ENCODE measurements at places on chromosomes 4 and X. TPM values are rescaled to one million over a fixed set of nuclear protein-coding genes. Genes with fewer than 3 reads are reported as not detected.

The EOLA1 gene
- 24.7 TPM for total RNA-seq

GRCh38 chr4:14157262-14157661, 529.7 kb upstream of the BOD1L1 start:
- no peak for DNase-seq

The TLR1 gene
- 1.5 TPM for total RNA-seq

- peak; percentile 45 for DNase-seq
These were observed 56.6 kb downstream of the LINC00632 start for GRCh38 chrX:140766024-140766611.

GRCh38 chr4:16887887-16888286, 10.6 kb downstream of the LDB2 start:
- DNase-seq, result no peak

DNA sequence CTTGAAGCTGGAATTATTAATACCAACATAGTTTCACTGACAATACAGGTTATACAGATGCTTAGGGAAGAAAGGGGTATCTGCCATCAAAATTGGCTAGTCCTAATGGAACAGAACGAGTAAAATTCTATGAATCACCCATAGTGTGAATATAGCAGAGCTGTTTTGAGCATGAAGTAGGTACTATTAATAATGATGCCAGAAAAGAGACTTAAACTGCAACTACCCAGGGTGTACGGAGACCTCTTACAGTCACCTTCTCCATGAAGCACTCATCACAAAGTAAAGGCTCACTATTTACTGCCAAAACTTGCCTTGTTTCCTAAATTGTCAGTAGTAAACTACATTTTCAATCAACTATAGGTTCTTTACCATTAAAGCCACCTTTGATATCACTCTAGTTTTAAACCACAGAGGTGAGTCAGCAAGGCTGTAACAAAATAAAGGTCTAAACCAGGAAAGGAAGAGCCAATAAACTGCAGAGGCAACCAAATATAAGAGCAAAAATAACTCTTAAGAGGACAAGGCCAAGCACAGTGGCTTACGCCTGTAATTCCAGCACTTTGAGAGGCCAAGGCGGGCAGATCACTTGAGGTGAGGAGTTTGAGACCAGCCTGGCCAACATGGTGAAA, 114.4 kb downstream of the FRYL start:
- no peak for DNase-seq

The CT83 gene
- total RNA-seq, result not detected

GRCh38 chr4:152572417-152573086, 36.7 kb upstream of the FBXW7 start:
- no peak for DNase-seq

DNA sequence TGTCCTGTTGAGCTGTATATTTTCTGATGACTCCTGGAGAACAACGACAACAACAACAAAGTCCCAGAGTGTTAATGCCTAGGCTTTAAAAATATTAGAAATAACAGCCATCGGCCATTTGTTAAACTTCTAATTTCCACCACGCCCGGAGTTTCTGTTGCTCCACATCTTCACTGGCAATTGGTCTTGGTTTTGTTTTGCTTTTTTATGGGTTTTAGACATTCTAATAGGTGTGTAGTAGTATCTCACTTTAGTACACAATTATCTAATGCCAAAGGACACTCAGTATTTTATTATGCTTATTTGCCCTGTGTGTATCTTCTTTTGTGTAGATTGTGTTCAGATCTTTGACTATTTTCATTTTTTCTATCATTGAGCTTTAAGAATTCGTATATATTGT, 5.0 kb downstream of the MAGEA12 start:
- DNase-seq, result no peak

The SLITRK4 gene
- total RNA-seq, result not detected

GRCh38 chrX:56812515-56813105, 83.6 kb downstream of the NBDY start:
- peak; percentile 44 for DNase-seq

The AKAP17A gene
- 59.4 TPM for total RNA-seq

DNA sequence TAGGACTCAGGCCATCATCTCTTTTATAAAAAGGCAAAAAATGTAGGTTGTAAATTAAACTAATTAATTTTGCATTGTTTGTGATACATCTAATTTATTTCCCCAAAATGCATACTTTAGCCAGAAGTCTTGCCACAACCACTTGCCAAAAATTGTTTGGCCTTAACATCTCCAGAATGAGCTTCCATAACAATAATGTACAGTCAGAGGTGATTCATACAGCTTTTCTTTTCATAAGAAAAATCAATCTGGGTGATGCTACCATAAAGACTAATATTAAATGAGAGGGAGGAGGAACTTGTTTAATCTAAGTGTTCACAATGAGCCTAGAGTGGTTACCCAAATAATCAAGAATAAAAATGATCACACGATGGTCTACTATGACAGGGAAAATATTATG, 59.3 kb downstream of the AMMECR1 start:
- DNase-seq, result no peak

- DNase-seq, result no peak
These were observed 218.6 kb upstream of the KCNIP4 start for GRCh38 chr4:22167201-22167600.

GRCh38 chr4:86948276-86948675, 13.5 kb downstream of the AFF1 start:
- no peak for DNase-seq

DNA sequence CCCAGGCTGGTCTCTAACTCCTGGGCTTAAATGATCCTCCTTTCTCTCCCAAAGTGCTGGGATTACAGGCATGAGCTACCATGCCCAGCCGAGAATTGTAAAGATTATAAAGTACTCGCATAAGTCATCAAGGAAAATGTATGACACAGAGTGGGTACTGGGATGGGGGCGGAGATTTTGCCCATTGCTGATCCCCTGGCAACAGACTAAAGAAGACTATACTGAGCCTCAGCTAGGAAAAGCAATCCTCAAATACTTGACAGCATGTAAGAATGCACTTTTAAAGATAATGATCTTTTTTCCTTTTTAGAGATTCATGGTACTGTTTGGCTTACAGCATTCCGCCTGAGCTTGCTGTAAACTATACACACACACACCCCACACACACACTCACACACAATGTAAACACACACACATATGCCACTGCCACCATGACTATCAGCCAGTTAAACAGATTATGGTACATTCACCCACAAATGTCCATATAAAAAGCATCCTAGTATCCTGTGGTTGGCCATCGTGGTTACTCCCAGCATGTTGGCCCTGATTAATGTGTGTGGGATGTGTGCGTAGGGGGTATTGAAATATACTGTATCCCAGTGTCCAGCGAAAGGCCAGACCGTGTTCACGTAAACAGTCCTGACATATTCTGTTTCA, 113.0 kb downstream of the AMELX start:
- no peak for DNase-seq

- DNase-seq, result peak; percentile 87
These were observed 30.8 kb downstream of the RTL5 start for GRCh38 chrX:72100824-72101351.

DNA sequence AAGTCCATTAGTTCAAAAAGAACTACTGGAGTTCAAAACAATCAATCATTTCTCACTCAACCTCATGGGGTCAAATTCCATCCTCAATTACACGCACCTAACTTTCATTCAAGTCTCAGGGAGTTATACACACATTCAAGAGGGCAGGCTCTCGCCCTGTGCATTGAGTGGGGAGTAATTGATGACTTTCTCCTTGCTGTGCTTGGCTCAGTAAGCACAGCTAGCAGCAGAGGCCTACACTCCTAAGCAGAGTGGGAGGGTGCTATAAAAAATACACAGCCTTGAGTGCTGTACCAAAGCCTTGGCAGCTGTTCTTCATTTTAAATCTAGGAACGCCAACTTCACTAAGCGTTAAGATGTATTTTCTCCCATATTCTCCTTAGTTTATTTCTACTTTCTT, 958.3 kb upstream of the ADGRL3 start:
- DNase-seq, result no peak

The JADE3 gene
- total RNA-seq, result 1.5 TPM

The PFKFB1 gene
- total RNA-seq, result 0.59 TPM

The PPEF2 gene
- 0.40 TPM for total RNA-seq

The SLC26A1 gene
- not detected for total RNA-seq

GRCh38 chrX:130339408-130340222, at the start of gene SLC25A14:
TSS of gene SLC25A14 (plus strand) at chrX:130339919. CDS start at chrX:130340279, 360 bp downstream.
- DNase-seq, result peak; percentile 82

DNA sequence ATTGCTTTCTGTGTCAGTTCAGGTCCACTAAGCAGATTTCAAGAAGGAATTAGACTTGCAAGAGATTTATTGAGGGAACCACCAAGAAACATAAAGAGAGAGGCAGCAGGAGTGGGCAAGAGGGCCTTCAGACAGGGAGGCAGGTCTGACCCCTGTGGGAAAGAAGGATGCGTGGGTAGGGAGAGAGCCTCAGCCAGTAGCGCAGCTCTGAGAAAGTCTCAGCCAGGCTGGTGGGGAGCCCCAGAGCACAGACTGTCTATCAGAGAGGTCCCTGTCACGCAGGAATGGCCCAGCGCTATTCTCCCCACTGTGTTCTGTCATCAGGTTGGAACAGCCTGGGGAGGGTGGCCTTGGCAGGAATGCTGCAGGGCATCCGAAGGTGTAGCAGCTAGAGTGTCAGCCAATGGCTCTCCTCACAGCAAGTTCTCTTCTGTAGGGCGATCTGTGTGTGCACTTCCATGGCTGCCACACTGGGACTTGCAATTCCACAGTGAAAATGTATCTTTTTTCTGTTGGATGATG, 48.0 kb downstream of the OTC start:
- no peak for DNase-seq

DNA sequence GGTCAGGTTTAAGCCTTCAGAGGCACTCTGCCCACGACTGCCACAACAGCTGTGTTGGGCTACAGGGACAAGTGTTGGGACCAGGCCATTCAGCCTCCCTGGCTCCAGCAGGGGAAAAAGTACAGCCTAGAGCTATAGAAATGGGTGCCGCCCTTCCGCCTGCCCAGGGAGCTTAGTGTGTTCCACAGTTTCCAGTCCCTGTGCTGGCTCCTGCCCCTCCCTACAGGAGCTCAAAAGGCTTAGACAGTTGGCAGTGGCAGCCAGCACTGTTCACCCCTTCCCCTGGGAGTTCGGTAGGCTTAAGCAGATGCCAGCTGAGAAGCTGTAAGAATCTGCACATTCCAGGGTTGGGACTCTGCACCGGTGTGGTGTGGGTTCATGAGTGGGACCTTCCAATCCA, 408.2 kb upstream of the INTU start:
- DNase-seq, result no peak

DNA sequence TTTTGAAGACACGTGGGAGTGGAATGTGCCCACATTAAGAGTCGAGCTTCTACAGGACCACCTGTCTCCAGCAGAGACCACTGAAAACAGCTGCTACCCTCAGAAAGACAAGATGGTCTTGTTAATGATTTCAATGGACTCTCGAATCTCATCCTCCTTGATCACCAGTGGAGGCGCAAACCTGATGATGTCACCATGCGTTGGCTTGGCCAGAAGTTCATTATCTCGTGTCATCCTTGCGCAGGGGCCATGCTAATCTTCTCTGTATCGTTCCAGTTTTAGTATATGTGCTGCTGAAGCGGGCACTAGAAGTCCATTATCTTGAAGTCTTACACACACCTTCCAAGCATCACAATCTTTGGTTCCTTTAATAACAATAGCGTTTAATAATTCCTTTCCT, 23.3 kb downstream of the SPACA5B start:
- DNase-seq, result no peak

DNA sequence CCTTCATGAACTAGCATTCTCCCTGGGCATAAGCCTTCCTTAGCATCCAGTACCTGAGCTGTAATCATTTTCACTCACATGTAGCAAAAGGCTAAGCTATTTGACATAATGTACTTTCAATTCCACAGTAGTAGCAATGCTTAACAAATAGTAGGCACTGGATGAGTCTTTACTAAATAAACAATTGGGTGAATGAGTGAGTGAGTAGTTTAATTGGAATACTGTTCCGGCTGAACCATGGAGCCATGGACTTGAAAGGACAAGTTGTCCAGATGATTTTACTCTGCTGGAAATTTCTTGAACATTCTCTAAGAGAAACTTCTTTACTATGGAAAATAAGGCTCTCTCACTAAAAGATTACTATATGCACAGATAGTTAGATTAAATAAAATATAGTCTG, 159.3 kb downstream of the FAM47B start:
- no peak for DNase-seq

The SERPINA7 gene
- total RNA-seq, result not detected

The MTCP1 gene
- total RNA-seq, result 16.2 TPM

DNA sequence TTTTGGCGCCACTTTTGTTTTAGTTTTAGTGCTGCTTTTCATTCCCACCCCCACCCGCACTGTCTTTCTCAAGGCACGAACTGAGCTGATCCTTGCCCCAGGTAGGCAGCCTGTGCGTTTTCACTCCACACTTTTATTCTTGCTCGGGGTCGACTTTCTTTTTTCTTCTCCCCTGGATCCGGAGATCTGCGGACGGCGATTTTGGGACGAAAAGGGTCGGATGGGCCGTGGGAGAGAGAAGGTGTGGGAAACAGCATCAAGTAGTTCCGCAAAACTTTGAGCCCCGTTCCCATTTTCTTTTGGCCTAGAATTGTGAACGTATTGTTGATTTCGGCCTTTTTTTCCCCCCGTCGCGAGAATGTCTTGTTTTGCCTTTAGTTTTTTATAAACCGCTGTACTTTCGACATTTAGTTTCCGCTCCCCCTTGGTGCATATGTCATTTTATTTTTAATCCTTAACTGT, 531 bp downstream of the STAG2 start:
- no peak for DNase-seq

The CTAG1B gene
- not detected for total RNA-seq

The PAGE4 gene
- not detected for total RNA-seq

The RTL9 gene
- total RNA-seq, result 0.05 TPM

- no peak for DNase-seq
These were observed 26.7 kb downstream of the GEMIN8 start for GRCh38 chrX:14003028-14003427.

DNA sequence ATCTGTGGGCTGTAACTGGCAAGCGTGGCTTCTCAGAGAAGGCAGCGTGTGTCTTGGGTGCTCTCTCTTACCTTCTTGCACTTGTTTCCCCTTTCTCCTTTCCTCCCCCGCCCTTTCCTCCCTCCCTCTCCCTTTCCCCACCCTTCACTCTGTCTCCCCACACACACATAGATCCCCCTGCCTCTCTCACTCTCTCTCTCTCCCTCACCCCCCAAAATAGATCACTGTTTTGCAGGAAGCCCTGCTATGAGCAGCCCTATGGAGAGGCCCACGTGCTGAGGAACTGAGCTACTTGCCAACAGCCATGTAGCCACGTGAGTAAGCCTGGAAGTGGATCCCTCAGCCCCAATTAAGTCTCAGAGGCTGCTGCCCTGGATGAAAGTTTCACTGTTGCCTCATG, 4.3 kb upstream of the PNMA6E start:
- DNase-seq, result no peak

- peak; percentile 17 for DNase-seq
These were observed 17.8 kb upstream of the ZNF827 start for GRCh38 chr4:145956288-145956890.

GRCh38 chrX:150702966-150703694, 9.9 kb downstream of the MTMR1 start:
- DNase-seq, result no peak

- no peak for DNase-seq
These were observed 46.7 kb downstream of the TMEM156 start for GRCh38 chr4:38985410-38986100.

The SLC38A5 gene
- total RNA-seq, result 73.0 TPM

Data from activated CD4-positive, alpha-beta memory T cell treated with anti-CD3 and anti-CD28 coated beads for 36 hours (primary cell).